ENCODE measurements at places on chromosomes 4 and X.

DNA sequence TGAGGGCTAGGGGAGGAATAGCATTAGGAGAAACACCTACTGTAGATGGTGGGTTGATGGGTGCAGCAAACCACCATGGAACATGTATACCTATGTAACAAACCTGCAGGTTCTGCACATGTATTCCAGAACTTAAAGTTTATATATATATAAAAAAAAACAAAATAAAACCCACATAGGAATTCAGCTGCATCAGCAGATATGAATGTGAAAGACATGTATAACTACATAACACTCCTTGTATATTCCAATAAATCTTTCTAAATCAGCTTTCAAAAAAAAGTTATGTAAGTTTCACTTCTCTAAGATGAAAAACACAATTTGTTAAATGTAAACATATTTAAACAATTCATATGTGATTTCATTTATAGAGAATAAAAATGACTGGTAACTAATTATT is 6.0 kb downstream of the GC start:
- DNase-seq, result no peak

- DNase-seq, result no peak
Measured at GRCh38 chr4:52824603-52825459, 37.3 kb upstream of the RASL11B start.

DNA sequence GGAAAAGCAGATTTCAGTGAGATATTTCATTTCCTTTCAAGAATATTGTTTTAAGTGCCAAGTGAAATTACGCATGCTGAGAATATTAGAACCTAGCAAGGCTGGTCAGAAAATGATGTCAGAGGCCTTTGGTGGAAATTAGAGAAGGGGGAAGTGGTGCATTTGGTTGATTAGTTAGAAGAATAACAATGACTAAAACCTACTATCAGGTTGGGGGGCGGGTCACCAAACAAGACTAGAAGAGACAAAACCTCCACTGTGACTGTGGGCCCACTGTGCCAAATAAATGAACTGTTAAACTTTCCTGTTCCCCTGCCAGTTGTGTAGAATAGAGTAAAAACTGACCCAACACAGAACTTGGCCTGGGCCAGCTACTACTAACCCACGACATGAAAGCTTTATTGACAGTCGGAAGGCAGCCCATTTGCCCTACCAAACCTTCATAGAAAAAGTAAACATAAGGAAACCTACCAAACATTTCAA is 2.9 kb downstream of the RAPGEF2 start:
- DNase-seq, result no peak

GRCh38 chr4:14726441-14726840 is 275.8 kb upstream of the CPEB2 start:
- DNase-seq, result no peak

Data from activated T-helper 9 cell treated with anti-CD3 and anti-CD28 coated beads, Interleukin-2, amount 50 U/mL, for 16 hours (primary cell).